ENCODE measurements at places on chromosomes 7 and 10.

DNA sequence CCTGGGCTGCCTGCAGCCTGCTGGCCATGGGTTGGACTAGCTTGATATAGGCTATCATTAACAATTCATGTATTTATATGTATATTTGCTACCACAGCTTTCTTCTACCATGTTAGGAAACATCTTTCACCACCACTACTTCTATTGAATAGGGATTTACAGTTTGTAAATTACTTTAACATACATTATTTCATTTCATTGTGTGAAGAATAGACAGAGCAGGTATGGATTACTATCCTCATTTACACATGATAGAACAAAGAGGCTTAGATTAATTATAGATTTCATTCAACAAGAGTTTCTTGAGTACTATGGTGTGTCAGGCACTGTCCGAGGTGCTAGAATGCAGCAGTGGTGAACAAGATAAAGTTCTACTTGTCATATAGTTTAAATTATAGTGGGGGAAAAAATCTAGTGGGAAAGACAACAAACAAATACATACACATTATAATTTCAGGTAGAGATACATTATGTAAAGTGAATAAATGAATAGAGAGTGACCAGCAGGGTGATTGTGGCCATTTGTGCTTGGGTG, 20.6 kb downstream of the VTI1A start:
- no peak for DNase-seq

DNA sequence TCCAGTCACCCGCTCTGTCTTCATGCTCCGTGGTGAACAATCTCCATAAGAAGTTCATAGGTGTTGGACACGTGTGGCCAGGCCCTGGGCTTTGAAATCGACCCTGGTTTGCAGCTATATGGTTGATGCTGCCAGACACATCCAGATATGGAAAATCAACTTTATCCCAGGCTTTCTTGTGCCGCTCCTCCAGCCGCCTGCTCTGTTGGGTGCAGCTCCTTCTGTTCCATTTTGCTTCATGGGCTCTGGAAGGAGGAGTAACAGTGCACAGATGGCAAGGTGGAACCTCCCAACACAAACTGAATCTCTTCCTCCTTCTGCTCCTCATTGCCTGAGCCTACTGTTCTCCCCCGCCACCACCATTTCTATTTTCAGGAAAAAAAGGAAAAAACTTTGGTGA, 44.7 kb downstream of the THNSL1 start:
- DNase-seq: no peak

- DNase-seq: no peak
Observed at GRCh38 chr7:134444198-134444960, 14.5 kb downstream of the AKR1B1 start.

DNA sequence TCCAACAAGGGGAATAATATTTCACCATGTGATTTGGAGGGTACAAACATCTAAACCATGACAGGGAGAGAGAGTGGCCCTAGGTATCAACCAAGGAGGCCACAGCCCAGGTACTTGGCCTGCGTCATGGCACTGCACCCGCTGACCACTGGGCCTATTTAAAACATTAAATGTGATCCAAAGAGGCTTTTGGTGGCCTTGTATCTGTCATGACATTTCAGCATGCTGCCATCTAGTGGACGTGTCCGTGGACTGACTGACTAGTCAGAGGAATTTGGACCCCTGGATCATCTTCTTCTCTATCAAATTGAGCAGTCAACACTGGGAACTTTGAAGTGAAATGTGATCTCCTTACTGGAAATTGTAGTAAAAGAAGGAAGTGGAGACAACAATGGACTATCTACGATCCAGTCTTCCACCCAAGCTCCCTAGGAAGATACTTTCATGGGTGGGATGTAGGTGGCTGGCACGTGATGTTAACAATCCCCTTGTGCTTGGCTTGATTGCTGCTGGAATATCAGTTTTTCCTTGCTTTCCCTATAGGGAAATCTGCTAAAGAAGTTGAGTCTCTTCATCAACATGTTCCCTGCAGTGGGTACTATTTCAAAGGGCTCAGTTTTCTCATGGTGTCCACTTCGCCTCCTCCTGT, 24.6 kb upstream of the ITGA8 start:
- DNase-seq: peak; percentile 58

- DNase-seq: peak; percentile 60
Observed at GRCh38 chr10:114631666-114632417, 26.2 kb downstream of the ABLIM1 start.

DNA sequence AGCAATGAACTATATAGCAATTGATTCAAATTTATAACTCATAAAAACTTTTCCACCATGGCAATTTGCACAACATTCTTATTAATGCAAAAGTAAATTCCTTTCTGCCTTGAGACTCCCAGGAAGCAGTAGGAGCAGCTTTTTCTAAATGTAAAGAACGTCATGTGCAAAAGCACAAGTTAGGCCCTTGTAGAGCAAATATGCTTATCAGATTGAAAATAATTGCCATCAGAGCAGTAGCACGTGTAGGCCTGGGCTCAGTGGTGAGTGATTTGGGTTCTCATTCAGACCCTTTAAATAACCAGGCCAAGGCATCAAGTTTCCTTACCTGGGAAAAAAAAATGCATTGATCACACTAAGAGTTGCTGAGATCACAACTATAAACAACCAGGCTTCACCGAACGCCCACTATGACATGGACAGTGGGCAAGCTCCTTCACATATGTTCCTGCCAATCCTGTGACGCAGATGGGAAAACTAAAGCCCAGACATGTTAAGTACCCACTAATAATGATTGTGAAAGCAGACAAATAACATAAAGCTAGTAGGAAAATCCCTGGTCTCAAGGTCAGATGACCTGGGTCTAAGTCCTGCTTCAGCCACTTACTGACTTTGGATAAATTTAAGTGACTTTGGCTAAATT, 22.1 kb upstream of the SAR1A start:
- DNase-seq: no peak

GRCh38 chr7:128385988-128386925, 23.5 kb downstream of the IMPDH1 start:
- DNase-seq: no peak

DNA sequence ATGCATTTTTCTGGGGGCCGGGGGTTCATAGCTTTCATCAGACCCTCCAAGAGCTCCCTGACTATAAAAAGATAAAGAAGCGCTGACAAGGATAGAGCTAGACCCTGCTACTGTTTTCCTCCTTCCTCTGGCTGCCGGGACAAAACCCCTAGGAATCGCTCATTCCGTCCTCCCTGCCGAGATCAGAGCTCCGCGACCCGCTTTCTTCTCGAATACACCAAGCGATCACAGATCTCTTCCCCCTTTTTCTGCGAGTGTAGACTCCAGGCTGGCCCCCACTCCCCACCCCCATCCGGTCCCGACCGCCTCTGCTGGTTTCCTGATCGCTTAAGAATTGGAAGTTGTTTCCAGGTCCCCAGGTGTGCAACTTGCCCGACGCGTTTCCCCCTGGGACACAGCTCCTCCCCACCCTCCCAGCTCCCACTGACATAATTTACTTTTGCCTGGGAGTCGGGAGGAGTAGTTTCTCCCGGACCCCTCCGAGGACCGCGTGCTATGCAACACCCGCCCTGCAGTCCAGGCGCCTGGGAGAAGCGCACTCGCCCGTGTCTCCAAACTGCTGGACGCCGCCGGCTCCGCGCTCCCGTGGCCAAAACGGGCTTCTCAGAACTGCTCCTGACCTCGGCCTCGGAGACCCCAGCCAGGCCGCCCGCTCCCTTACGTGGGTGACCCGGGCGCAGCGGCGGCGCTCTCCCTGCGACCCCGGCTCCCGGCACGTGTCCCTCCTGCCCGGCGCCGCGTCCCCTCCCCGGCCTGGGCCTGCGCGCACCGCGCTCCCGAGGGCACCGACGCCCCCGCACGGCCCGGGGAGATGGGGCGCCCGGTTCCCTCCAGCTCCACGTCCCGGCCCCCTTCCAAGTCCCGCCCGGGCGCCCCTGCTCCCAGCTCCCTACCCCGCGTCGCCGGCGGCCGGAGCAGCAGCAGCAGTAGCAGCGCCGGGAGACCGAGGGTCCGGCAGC, 552 bp downstream of the IL15RA start:
- peak; percentile 47 for DNase-seq

GRCh38 chr10:78777466-78777865, 291.3 kb upstream of the ZMIZ1 start:
- no peak for DNase-seq

DNA sequence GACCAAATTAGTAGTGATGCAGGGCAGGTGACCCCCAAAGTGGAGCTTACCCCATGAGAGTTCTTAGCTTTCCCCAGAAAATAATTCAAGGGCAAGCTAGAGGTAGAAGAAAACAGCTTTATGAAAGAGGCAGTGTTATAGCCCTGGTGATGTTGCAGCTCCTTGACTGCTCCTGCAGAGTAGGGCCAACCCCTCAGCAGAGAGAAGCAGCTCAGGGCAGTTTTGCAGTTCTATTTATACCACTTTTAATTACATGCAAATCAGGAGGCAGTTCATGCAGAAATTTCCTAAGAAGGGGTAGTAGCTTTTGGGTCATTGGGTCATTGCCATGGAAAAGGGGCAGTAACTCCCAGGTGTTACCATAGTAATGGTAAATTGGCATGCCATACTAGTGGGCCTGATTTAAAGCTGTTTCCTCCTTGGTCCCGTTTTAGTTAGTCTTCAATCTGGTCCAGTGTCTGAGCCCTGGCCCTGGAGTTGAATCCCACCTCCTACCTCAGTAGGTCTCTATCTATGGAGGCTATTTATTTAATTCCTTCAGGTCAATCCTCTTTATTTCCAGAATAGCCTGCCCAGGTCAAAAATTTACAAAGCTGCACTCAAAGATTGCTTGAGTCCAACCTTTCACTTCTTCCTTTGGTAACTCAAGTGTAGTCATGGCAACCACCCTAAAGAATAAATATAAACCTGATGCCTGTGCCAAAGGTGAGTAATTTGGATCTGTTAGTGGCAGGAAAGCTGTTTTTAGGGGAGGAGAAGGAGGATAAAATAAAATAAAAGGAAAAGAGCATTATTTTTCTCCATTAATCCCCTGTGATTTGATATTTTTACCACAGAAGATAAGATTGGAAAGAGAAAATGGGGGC, 29.5 kb downstream of the PLXDC2 start:
- DNase-seq: no peak

- DNase-seq: no peak
Observed at GRCh38 chr7:151871189-151871735, 5.7 kb downstream of the PRKAG2 start.

- DNase-seq: no peak
Observed at GRCh38 chr7:102991077-102991539, 78.3 kb downstream of the LRRC17 start.

DNA sequence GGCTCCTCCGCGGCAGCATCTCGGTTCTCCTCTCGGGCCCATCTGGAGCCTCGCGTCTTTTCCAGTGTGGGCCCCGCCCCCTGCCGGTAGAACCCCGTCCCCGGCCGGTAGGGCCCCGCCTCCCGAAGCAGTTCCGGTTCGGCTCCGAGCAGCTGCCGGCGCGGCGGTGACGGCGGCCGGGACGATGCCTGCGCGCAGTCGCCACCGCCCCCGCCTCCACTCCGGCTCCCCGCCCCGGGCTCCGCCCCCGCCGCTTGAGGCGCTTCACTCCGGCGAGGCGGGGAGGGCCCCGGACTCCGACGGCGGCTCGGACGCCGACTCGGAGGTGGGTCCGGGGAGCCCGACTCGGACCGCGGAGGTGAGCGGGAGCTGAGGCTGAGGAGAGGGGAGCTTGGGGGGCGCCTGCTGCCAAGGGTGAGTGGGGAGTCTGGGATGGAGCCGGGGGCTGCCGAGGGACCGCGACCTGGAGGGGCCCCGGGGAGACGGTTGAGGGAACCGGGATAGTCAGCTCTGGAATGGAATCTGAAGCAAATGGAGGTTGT, at the start of gene SAMD8:
SAMD8 (plus strand) TSS at position 292 of the 542 bp plus-strand sequence. CDS start 38,873 bp downstream, outside the sequence.
- no peak for DNase-seq

DNA sequence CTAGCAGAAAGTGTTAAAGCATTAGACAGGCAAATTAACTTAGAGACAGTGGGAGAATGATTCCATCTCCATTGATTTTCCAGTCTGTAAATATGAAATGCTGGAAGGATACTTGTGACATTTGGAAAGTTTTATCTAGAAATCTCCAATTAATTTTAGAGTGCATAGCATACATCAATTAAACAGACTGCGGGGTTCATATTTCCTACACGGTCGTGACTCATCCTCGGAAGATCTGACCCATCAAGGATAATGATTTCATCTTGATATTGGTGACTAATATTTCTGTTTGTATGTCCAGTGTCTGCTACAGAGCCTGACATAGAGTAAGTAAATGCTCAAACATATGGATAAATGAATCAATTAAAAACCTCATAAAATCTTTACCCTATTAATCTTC, 474.9 kb downstream of the KCNMA1 start:
- DNase-seq: no peak

DNA sequence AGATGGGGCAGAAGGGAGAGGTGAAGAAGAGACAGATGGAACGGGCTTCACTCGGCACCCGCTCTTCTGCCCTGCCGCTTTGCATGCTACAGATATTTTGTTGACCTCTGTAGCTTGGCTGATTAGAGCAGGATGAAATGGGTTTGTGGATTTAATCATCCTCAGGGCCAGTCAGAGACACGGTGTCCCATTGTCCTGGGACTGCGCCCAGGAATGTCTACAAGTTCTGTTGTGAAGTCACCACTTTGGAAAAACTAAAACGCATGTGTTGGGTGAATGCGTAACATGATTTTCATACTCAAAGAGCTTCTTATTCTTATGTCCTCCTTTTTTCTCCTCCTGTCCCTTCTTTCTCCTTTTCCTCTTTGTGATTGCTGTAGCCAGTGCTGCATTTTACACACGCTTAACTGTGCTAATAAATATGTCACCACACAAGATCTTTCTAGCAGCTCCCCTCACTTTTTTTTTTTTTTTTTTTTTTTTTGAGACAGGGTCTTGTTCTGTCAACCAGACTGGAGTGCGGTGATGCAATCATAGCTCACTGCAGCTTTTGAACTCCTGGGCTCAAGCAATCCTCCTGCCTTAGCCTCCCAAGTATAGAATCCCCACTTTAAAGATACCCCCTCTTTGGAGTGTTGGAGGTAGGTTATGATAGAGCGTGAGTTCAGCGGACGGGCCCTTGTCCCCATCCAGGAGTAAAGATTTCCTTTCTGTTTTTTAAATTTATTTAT, 3.4 kb downstream of the CPA4 start:
- no peak for DNase-seq

DNA sequence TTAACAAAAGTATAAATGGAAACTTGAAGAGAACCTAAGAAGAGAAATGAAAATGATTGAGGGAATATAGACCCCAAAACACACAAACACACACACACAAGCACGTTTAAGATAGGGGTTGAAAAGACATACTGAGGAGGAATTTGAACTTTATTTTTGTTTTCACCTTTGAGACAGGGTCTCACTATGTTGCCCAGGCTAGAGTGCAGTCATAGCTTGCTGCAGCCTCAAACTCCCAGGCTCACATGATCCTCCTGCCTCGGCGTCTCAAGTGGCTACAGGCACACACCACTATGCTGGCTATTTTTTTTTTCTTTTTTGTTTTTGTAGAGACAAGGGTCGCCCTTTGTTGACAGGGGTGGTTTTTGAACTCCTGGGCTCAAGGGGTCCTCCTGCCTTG, 4.0 kb downstream of the BTRC start:
- DNase-seq: no peak

Measured in HuH-7 (cell line).